ENCODE measurements at places on chromosomes 3 and 15. TPM values are rescaled to one million over a fixed set of nuclear protein-coding genes. Genes with fewer than 3 reads are reported as not detected.

The ACTRT3 gene
- 1.2 TPM for total RNA-seq

The ECE2 gene
- 0.37 TPM for total RNA-seq

The GXYLT2 gene
- 7.3 TPM for total RNA-seq

The SCN10A gene
- not detected for total RNA-seq

- H3K36me3 ChIP-seq: no peaks in the 10 kb centered on the region
- no peaks in the 10 kb centered on the region for H3K4me1 ChIP-seq
- no peaks in the 10 kb centered on the region for H3K27me3 ChIP-seq
- no peak overlapping the region for H3K4me3 ChIP-seq
- no peak for DNase-seq
These were observed 87.6 kb upstream of the WNT5A start for GRCh38 chr3:55574671-55575070.

GRCh38 chr3:152276681-152277080 lies 8.0 kb downstream of the MBNL1 start:
- no peak for DNase-seq
- no peaks in the 10 kb centered on the region for H3K27me3 ChIP-seq
- no peak overlapping the region for H3K4me3 ChIP-seq
- H3K27ac ChIP-seq: no peak overlapping the region

The THRB gene
- 23.3 TPM for total RNA-seq

DNA sequence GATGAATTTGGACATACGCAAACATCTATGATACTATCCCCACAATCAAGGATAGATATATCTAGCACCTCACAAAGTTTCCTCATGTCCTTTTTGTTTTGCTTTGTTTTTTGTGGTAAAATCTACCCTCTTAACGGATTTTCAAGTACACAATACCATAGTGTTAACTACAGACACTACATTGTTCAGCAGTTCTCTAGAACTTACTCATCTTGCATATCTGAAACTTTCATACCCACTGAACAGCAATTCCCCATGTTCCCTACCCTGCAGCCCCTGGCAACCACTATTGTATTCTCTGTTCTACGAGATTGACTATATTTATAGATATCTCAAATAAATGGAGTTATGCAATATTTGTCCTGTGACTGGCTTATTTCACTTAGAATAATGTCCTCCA lies 58.1 kb upstream of the TJP1 start:
- no peak overlapping the region for H3K4me3 ChIP-seq
- H3K27me3 ChIP-seq: no peaks in the 10 kb centered on the region
- H3K36me3 ChIP-seq: no peaks in the 10 kb centered on the region
- DNase-seq: no peak

The ATP13A5 gene
- 0.05 TPM for total RNA-seq

The SEMA3B gene
- 57.0 TPM for total RNA-seq

GRCh38 chr3:78314327-78314726 lies 1274.4 kb downstream of the ROBO2 start:
- no peak overlapping the region for H3K27ac ChIP-seq
- H3K4me3 ChIP-seq: no peak overlapping the region
- H3K4me1 ChIP-seq: no peaks in the 10 kb centered on the region
- DNase-seq: no peak

The CPA3 gene
- 12.3 TPM for total RNA-seq

GRCh38 chr3:167151636-167152035 lies 228.5 kb downstream of the ZBBX start:
- H3K4me3 ChIP-seq: no peak overlapping the region
- no peaks in the 10 kb centered on the region for H3K27me3 ChIP-seq
- no peaks in the 10 kb centered on the region for H3K4me1 ChIP-seq
- no peak overlapping the region for H3K27ac ChIP-seq
- DNase-seq: no peak
- H3K36me3 ChIP-seq: no peaks in the 10 kb centered on the region

GRCh38 chr3:125119752-125120378 lies 64.1 kb upstream of the HEG1 start:
- H3K36me3 ChIP-seq: no peaks in the 10 kb centered on the region
- no peaks in the 10 kb centered on the region for H3K4me1 ChIP-seq
- H3K27me3 ChIP-seq: no peaks in the 10 kb centered on the region

GRCh38 chr15:38682861-38683260 lies 118.2 kb upstream of the RASGRP1 start:
- no peak overlapping the region for H3K27ac ChIP-seq
- H3K4me1 ChIP-seq: no peaks in the 10 kb centered on the region
- H3K27me3 ChIP-seq: no peaks in the 10 kb centered on the region
- no peak overlapping the region for H3K4me3 ChIP-seq

DNA sequence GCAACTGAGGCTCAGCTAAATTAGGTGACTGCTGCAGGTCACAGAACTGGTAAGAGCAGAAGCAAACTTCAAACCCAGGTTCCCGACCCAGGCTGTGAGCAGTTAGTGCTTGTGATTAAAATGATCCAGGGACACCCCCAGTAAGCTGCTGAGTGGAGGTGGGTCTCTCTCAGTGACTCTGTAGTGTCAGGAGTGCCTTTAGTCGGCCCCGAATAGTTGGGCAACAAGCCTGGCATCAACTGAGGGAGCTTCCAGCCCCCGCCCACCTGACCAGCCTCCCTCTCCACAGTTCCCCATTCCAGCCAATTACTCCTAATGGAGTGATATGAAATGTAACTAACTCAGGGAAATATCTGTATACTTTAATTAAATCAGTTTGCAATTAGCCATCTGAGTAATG lies 168.0 kb upstream of the SMAD3 start:
- no peaks in the 10 kb centered on the region for H3K27me3 ChIP-seq
- no peak overlapping the region for H3K27ac ChIP-seq
- no peak overlapping the region for H3K4me3 ChIP-seq
- H3K4me1 ChIP-seq: no peaks in the 10 kb centered on the region
- DNase-seq: no peak
- no peaks in the 10 kb centered on the region for H3K36me3 ChIP-seq

GRCh38 chr3:188054541-188054940 lies 99.4 kb upstream of the LPP start:
- no peaks in the 10 kb centered on the region for H3K27me3 ChIP-seq
- no peaks in the 10 kb centered on the region for H3K4me1 ChIP-seq
- H3K27ac ChIP-seq: no peak overlapping the region
- no peak overlapping the region for H3K4me3 ChIP-seq
- DNase-seq: no peak
- H3K36me3 ChIP-seq: no peaks in the 10 kb centered on the region

DNA sequence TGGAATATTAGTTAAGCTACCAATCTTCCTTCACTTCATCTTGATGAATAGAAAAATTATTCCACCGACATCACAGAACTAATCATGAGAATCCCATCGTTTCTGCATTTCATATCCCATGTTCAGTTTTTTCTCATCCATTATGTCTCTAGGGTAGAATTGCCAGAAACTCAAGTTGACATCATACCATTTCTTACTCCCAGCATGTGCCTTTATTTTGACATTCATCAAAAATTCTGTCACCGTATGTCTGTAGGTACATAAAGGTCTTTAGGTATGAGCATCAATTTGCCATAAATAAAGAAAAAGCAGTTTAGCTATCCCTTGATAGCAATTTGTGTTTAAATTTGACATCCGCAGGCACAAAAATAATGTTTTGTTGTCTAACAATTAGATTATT lies 175.5 kb upstream of the ROBO2 start:
- no peaks in the 10 kb centered on the region for H3K36me3 ChIP-seq
- DNase-seq: no peak
- H3K4me3 ChIP-seq: no peak overlapping the region
- no peak overlapping the region for H3K27ac ChIP-seq
- H3K4me1 ChIP-seq: no peaks in the 10 kb centered on the region

The SLC28A2 gene
- total RNA-seq: 21.6 TPM

GRCh38 chr3:143567823-143568222 lies 280.4 kb downstream of the SLC9A9 start:
- no peaks in the 10 kb centered on the region for H3K4me1 ChIP-seq
- no peaks in the 10 kb centered on the region for H3K27me3 ChIP-seq
- DNase-seq: no peak
- no peaks in the 10 kb centered on the region for H3K36me3 ChIP-seq

DNA sequence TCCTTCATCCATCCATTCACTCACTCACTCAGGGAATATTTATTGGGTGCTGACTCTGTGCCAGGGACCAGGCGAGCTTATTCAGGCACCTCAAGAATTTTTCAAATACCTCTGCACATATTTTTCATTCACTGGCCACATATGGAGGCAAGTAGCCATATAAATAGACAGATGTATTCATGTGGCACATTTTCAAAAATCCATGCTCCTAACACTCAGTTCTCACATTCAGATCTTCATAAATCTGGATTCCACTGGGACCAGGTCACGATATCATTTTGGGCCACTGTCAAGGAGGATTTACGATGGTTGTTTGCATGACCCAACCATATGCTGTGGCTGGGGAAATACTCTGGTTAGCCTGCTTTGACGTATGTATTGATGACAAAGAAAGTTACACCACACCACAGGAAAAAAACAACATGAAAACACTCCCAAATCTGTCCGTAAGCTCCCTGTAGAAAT lies 241.8 kb upstream of the LRTM1 start:
- no peaks in the 10 kb centered on the region for H3K36me3 ChIP-seq
- no peak for DNase-seq

- H3K27me3 ChIP-seq: no peaks in the 10 kb centered on the region
- no peak overlapping the region for H3K27ac ChIP-seq
- no peak for DNase-seq
- no peaks in the 10 kb centered on the region for H3K4me1 ChIP-seq
These were observed 74.5 kb upstream of the BLM start for GRCh38 chr15:90642464-90643300.

The ABCC5 gene
- total RNA-seq: 15.1 TPM

GRCh38 chr15:66751579-66751978 lies 49.5 kb downstream of the SMAD6 start:
- no peak for DNase-seq
- H3K27ac ChIP-seq: no peak overlapping the region
- H3K4me1 ChIP-seq: no peaks in the 10 kb centered on the region
- H3K27me3 ChIP-seq: no peaks in the 10 kb centered on the region
- H3K4me3 ChIP-seq: no peak overlapping the region

The NGLY1 gene
- total RNA-seq: 50.3 TPM
